ENCODE measurements at places on chromosomes 12 and 14. TPM values are rescaled to one million over a fixed set of nuclear protein-coding genes. Genes with fewer than 3 reads are reported as not detected.
A peak's percentile ranks its signal among the peaks of the same experiment; 100 is the strongest.

The FAM186B gene
- polyA plus RNA-seq, result 3.8 TPM

The TMTC1 gene
- polyA plus RNA-seq, result 30.0 TPM

The SLC39A2 gene
- polyA plus RNA-seq, result 1.2 TPM

The CMTM5 gene
- polyA plus RNA-seq, result 3.2 TPM

DNA sequence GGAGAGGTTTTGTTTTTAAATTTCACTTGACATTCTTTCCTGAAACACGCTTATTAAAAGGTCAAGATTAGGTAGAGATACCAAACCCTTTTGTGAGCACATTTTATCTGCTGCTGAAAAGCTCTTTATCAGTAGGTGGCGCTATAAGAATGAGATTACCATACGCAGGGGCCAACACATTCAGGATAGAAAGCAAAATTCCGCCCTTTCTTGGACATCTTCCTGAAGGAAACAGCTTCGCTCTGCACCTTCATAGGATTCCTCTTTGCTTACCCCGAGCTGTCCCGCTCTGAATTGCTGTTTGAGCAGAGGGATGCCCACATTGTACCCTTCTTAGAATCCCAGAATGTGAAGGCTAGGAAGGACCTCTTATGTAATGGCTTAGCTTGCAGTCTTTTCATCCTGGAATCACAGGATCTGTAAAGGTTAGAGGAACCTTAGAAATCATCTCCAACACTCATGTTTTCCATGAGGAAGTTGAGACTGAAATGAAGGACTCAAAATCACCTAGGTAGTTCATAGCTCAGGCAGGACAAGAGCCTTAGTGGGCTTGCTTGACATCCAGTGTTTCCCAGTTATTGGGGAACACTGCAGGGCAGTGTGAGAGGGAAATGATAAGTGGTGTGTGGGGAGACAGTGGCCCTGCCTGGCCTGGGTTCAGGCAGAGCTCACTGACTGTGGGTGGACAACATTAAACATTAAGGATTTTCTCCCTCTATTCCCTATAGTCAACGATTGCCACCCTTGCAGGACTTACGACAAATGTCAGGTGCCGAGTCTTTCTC, 38.7 kb upstream of the CRY1 start:
- DNase-seq, result peak; percentile 45

- no peak for DNase-seq
These were observed 40.6 kb downstream of the BRMS1L start for GRCh38 chr14:35866595-35867279.

DNA sequence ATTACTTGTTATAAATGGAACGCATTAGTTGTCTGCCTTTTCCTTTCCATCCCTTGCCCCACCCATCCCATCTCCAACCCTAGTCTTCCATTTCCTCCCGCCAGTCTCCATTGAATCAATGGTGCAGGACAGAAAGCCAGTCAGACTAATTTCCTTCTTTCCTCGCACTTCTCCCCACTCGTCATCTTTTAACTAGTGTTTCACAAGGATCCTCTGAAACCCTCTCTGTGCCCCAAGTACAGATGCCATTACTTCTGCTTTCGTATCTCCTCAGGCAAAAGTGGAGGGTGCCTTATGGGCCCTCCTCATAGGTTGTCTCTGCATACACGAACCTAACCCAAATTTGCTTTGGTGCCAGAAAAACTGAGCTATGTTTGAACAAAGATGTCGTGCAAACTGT, 4.2 kb downstream of the DAZAP2 start:
- DNase-seq, result no peak

GRCh38 chr14:37116933-37117849, 55.2 kb downstream of the SLC25A21 start:
- no peak for DNase-seq

DNA sequence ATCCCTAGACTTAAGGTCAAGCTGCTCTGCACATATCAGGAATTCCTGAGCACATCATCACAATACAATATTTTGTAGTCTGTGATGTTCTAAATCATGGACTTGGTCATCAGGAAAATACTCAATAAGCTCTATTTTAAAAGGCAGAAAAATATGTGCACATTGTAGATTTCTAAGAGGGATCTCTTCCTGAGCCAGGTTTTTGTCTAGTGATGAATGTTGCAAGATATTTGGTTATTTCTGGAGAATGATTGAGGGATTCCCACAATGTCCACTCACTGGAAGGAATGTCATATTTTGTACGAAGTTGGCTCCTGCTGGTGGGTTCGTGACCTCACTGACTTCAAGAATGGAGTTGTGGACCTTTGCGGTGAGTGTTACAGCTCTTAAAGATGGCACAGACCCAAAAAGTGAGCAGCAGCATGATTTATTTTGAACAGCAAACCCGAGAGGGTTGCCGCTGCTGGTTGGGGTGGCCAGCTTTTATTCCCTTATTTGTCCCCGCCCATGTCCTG, 300.9 kb upstream of the DCN start:
- DNase-seq, result no peak

GRCh38 chr12:130026608-130027176, 122.9 kb upstream of the TMEM132D start:
- DNase-seq, result no peak

DNA sequence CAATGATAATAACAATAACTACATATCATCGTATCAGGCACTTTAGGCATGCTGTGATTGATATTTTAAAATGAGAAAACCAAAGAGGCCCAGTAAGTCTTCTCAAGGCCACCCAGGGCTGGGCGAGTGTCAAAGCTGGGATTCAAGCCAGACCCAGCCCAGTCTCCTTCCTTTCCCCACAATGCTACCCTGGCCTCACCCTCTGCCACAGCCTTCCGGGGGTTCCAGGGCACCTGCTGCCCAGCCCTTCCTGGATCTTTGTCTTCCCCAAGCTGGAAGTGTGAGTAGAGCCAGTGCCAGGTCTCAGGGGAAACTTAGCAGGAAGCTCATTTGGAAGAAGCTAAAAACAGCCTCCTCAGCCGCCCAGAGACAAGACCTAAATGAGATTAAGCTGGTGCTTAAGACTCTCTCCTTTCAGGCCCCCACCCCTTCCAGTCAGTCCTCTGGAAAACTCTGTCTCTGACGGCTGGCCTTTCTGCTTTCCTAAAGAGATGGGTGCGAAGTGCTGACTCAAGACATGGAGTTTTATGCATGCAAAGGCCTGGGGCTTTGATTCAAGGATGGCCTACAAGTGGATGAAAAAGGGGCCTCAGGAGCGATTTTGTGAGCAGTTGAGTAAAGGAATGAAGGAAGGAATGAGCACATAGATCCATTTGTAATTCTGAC, 184.2 kb downstream of the KCNA5 start:
- DNase-seq, result no peak

Data from left renal cortex interstitium (tissue), 4 donors.